ENCODE measurements at places on chromosomes 2 and 18.

GRCh38 chr2:230947908-230948365, 22.9 kb upstream of the GPR55 start:
- no peak for DNase-seq

- DNase-seq = no peak
Measured at GRCh38 chr18:54382733-54383252, 25.1 kb downstream of the C18orf54 start.

- no peak for DNase-seq
Measured at GRCh38 chr2:161547130-161547529, 77.1 kb upstream of the SLC4A10 start.

DNA sequence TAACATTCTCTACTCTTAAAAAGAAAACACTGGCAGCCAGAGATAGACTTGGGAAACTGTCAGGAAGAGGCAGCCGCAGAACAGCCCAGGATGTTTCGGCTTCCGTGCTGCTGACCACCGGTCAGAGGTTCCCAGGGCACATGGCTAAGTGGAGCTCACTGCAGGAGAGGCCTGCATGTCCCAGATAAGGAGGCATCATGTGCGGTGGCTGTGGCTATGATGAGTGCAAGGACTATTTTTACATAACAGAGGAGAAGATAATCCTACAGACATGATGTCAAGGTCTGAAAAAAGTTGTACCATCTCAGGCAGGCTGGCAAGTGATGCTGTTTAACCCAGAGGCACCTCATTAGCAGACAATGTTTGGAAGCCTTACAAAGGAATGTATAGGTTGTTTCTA, 252.3 kb downstream of the CYRIA start:
- no peak for DNase-seq

GRCh38 chr2:24342110-24342910, 18.0 kb downstream of the ITSN2 start:
- DNase-seq = no peak

- DNase-seq = no peak
Measured at GRCh38 chr2:15753811-15754702, 162.4 kb downstream of the DDX1 start.

DNA sequence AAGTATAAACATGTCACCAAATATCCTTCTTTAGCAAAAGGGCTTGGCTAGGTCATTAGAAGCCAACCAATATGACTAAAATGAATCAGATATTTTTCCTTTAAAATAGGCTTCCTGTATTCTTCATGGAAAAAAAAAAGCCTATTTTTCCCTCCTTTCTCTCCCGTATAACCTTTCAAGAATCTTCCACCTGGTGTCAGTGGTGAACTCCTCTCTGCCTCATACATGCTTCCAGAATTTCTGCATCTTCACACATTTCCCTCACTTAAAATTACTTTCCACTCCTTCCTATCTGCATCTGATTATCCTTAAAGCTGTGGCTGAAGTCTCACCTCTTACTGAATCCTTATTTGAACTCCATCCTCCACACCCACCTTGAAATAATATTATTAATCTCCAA, 116.9 kb upstream of the FANCL start:
- DNase-seq = no peak

DNA sequence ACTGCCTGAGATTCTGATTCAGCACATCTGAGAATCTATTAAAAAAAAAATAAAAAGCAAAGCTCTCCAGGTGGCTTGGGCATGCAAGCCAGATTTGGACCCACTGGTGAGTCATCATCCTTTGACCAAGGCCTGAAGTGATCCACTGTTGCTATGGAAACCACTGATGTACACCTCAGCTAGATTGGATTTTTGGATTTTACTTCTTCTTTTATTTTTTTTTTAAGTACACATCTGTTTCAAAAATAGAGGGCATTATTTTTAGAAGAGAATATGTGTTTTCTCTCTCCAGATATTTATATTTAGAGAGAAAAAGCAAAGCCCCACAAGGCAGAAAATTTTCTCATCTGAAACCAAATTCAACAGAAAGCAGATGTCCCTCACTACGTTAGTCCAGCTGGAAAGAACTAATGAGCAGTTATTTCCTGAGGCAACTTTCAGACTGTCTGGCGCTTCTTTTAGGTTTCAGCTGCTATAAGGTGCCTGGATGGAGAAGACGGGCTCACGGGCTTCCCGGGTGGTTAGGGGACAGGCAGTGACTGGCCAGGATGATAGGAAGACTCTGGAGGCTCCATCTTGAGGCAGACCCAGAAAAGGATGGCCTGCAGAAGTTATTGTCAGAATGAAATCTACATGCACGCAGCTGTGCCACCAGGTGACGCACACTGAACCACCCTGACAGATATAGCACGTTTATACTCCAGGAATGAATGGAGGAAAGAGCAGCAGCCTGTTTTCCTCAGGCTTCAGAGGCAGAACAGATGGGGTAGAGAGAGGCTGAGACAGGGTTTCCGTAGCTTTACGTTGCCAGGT, 50.5 kb downstream of the MRPL35 start:
- no peak for DNase-seq

DNA sequence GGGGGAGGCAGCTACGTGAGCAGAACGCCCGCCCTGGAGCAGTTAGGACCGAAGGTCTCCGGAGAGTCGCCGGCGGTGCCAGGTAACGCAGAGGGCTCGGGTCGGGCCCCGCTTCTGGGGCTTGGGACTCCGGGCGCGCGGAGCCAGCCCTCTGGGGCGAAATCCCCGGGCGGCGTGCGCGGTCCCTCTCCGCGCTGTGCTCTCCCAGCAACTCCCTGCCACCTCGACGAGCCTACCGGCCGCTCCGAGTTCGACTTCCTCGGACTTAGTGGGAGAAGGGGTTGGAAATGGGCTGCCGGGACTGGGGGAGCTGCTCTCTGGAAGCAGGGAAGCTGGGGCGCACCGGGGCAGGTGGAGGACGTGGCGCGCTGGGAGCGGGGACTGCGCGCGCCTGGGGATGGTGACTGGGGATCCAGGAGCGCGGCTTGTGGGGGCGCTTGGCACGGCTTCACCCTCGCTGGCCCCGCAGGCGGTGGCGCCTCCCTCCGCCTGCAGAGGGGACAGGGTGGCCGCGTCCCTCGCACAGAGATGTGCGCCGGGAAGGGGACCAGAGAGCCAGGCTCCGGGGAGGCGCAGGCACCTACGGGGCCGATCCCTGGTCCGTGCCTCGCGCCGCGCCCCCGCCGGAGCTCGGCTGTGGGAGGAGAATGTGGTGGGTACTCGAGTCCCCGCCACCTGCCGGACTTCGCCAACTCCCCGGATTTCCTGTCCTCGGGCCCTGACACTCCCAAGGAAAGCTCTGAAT, 688 bp downstream of the CDH20 start:
- no peak for DNase-seq

DNA sequence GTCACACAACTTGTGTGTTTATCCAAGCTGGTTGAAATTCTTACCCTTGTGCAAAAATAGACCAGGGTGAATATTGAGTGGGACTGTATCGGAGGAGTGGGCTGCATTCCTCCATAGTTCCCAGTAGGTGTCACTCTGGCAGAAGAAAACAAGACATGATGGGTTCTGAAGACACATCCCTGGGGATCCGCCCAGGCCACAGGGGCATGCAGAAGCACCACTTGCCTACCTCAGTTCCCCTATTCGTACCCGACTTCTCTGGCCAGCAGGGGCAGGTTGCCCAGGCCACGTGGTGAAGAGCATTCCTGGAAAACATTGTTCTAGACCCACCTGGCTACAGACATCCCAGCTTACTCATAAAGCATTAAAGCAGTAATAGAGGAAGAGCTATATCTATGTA, 168.2 kb downstream of the FAM210A start:
- DNase-seq = no peak

DNA sequence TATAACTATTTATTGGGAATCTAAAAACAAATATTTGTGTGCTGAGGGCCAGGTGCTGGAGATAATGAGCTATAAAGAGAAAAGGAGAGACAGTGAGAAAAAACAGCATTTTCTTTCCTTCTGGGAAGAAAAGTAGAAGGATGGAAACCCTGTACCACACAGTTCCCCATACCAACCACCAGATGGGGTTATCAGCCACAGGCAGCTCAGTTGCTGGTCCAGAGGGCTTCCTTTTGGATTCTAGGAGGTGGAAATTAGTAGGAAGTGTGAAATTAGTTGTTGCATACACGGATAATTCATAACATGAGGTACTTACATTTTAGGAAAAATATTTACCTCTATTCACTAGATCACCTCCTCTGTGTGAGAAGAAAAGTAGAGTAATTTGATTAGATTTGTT, 237.0 kb upstream of the FOSL2 start:
- DNase-seq = no peak

GRCh38 chr2:201218780-201219179, 35.8 kb downstream of the CASP10 start:
- no peak for DNase-seq

- DNase-seq = no peak
Measured at GRCh38 chr18:72155327-72155726, 388.8 kb downstream of the CBLN2 start.

GRCh38 chr18:51169731-51170130, 27.8 kb downstream of the MEX3C start:
- DNase-seq = no peak

DNA sequence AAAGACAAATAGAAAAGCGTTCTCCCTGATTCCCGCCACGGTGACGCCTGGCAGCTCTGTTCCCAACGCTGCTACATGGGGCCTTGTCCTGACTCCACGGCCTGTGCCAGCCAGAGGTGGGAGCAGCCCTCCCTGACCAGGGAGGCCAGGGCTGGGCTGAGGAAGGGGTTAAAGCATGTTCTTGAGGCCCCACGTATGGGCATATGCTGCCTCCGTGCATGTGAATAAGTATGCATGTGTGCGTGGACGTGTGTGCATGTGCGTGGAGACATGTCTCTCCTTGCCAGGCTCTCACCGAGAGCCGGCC, 1.6 kb upstream of the SNED1 start:
- no peak for DNase-seq

- DNase-seq = no peak
Measured at GRCh38 chr2:209619782-209620181, 151.8 kb upstream of the UNC80 start.

GRCh38 chr2:61959381-61960293, 54.2 kb downstream of the COMMD1 start:
- no peak for DNase-seq

DNA sequence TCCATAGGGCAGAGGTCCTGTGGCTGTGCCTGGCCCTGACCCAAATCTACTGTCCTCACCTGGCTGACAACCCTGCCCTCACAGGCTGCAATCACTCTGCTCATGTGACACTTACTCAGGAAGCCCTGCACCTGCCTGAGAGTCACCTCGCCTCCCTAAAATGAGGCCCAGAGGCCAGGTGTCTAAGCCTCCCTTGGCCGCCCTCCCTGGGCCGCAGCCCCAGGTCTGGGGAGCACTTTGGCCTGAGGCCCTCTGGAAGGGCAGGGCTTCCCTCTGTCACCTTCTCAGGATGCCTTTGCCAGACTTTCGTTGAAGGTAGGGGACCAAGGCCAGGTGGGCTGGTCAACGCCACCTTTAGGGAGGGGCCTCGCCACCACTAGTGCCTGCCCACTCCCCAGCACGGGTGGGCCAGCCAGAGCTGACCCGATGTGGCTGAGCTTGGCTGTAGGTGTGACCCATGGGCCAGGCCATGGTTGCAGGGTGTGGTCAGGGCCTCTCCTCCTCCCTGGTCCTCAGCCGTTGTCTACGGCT, 6.1 kb upstream of the GPC1 start:
- no peak for DNase-seq

DNA sequence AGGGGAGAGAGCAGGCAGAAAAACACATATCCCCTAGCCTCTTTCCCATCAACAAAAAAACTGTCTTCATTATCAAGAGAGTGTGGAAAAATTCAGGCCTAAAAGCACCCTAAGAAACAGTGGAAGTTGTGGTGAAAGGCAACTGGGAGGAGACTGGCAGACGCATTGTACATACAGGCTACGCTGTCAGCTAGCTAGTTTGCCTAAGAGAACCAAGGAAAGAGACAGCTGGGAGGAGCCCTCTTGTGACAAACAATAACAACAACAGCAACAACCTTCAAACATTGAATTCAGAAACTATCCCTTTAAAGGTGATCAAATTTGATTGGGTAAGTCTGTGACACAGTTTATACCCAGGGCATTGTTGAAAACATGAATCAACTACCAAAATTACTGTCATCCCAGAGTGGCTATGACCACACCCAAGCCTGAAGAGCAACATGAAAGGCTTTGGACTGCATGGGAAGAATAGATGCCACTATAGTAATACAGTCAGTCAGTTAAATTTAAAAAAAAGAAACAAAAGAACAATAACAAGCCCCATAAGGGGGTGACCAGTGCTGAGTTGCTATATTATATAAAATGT, 88.9 kb upstream of the CRIM1 start:
- DNase-seq = no peak

DNA sequence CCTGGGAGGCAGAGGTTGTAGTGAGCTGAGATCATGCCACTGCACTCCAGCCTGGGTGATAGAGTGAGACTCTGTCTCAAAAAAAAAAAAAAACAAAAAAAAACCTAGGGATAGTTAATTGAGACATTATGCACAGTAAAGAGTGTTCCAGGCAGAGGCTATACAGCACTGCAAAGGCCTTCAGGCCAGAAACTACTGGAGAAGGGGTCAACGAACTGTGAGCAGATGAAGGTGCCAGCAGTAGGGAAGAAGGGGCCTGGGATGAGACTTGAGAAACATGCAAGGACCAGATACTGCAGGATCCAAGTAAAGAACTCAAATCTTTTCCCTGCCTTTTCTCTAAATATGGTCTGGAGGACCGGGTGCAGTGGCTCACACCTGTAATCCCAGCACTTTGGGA, 26.0 kb upstream of the PCBP1 start:
- no peak for DNase-seq

- DNase-seq = no peak
Measured at GRCh38 chr18:8626414-8627106, 17.3 kb downstream of the RAB12 start.

All from CD4-positive, alpha-beta T cell (primary cell).